WERI-Rb-1 (cell line): ENCODE measurements at places on chromosomes 1 and 21.
A peak's percentile ranks its signal among the peaks of the same experiment; 100 is the strongest.

DNA sequence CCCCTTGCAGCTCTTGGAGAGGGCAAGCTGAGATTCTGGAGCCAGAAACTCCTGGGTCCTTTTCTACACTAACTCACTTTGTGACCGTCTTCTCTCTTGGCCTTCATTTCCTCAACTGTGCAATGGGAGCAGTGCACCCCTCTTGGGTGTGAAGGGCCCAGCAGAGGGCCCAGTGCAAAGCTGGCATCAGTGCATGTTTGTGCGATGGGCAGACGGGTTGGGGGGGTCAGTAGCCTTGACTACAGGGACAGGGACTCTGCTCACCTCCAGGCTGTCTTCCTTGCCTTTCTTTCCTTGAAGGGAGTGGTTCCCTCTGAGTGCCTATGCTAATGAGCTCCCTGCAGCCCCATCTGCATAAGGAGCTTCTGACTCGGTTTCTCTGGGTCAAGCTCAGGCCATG lies 51.0 kb downstream of the EDN2 start:
- no peak for DNase-seq

DNA sequence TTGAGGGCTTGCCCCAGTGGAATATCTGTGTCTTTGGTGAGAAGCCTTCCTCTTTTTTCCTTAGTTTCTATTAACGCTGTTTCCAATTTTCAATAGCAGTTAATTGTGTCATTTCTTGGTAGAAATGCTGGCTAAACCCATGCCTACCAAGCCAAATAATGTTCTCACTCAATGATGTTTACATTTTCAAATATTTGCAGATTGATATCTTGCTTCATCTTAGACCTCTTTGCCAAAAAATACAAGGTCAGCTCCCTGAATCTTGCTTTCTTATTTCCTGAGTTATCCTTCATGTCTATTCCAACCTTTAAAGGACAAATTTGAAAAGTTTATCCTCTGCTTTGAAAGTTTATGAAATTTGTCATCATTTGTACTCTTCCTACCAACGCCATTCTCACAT lies 5.1 kb downstream of the KCNJ15 start:
- DNase-seq = no peak

- DNase-seq = no peak
These were observed 122.0 kb downstream of the LMO4 start for GRCh38 chr1:87450615-87451209.

DNA sequence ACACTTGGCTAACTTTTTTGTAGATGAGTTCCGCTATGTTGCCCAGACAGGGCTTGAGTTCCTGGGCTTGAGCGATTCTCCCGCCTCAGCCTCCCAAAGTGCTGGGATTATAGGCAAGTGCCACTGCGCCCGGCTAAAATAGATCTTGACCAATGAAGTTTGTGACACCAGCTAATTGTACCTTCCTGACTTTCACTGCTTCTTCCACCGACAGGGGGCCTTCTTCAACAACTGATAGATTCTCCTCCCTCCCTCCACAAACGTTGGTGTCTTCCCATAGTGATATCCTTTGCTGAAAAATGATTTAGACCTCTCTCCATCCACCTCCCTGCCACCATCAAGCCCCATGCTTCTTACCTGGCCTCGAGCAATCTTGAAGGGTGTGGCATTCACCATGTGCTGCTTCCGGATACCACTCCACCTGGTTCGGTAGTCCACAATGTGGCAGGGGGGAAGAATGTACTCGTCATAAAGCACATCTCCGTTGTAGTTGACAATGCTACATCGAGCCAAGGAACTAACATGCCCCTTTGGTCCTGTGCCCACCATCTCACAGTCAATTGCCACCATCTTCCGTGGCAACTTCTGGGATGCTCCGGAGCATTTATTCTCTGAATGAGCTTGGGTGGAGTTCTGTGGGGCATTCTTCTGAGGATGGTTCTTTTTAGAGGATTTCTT lies 1.6 kb upstream of the METTL25B start:
- DNase-seq = peak; percentile 89

- no peak for DNase-seq
These were observed 12.9 kb downstream of the MIIP start for GRCh38 chr1:12032161-12032621.

GRCh38 chr21:36169470-36170128 lies 13.0 kb downstream of the DOP1B start:
- no peak for DNase-seq

DNA sequence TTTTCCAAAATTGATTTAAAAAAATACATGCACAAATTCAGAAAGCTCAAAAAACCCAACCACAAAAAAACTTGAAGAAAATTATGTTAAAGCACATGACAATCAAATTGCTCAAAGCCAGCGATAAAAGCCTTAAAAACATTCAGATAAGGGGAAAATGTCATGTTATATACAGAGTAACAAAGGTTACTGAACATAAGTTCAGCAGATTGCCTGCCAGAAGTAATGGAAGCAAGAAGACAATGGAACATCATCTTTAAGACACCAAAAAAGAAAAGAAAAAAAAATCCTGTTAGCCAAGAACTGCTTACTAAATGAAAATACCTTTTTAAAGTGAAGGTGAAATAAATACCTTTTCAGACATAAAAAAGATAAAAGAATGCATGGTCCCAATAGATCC lies 147.2 kb upstream of the SGIP1 start:
- DNase-seq = no peak

DNA sequence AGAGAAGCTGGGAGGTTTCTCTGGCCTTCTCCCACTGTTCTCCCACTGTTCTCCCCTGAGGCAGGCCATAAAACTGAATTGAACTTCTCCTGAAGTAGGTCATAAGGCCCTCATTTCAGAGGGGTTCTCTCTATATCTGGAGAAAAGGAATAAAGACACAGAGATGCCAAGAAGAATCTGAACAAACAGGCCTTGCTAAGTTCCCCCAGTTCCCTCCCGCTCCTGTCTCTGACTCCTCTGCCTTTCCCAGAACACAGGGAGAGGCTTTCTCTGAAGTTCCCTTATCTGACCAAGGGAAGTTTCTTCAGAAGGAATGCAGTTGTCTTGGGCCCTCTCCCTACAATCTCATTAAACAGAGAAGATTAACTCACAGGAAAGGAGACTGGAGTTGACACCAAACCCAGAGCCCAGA lies 83.4 kb downstream of the SLC16A1 start:
- DNase-seq = no peak

DNA sequence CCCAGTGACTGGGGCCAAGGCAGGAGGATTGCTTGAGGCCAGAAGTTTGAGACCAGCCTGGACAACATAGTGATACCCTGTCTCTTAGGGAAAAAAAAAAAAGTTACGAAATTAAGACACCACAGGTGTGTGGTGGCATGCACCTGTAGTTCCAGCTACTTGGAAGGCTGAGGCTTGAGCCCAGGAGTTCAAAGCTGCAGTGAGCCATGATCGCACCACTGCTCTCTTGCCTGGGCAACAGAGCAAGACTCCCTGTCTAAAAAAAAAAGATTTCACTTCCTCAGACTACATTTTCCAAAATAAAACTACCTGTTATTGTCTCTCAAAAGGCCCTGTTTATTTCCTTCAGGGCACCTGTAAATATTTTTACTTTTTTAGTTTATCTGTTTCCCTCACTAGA lies 4.7 kb upstream of the STK40 start:
- DNase-seq = no peak

DNA sequence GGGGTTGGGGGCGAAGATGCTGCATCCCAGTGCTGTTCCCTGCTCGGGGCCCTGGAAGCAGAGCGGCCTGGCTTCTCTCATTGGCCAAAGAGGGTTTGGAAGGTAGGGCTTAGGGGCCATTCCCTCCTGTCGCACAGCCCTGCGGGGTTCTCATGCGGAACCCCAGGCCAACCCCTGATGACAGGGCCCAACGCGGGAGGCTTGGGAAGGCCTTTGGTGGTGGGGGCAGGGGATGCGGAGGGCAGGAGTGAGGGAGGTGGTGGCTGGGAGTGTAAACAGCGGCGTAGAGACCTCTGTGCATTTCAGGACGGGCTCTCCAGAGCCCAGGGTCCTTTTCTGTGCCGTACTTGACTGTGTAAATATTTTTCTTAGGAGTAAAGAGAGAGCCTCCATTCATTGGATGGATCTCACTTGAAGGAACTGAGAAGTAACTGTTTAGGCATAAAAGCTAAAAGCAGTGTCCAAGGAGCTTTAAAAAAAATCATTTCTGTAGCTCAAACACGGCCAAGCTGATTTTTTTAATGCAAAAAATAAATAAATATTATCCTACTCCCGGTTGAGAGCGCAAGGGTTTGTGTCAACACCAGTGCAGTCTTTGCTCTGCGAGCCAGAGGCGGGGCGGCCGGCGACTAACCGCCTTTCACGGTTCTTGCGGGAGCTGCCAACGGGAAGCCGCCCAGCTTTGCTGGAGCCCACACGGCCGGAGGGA lies 169.1 kb downstream of the PRDM16 start:
- no peak for DNase-seq

DNA sequence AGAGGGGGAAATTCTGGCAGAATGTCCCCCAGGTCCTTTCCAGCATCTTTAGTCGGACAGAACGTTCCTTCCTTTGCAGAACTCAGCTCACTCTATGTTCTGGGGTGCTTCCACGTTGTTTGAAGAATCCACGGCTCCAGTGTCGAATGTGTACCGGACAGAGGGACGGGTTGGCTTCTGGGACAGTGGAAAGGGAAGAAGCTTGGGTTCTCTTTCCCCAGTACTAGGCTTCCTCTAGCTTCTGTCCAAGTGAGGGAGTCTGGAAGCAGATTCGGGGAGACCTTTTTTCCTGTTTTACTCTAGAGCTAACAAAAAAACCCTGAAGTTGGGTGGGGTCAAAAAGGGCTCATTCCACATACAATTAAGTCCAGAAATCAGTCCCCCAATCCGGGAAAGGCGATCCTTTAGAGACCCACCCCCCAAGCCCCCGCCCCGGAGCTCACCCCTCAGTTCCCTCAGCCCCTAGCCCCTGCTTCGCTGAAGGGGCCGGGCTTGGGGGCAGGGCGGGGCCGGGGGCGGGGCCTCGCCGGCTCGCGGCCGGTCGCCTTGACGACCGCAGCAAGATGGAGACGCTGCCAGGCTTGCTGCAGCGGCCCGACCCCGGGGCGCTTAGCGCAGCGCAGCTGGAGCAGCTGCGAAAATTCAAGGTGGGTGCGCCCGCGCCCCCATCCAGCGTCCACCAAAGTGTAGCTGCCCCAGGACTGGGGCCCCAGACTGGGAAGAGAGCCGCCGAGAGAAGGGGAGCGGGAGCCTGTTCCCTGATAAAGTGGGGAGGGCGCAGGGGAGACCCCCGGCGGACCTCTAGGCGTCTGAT lies at the start of gene RIIAD1:
RIIAD1 (plus strand) TSS at position 549 of the 814 bp plus-strand sequence; CDS start at position 564, 15 bp downstream.
- no peak for DNase-seq

- DNase-seq = no peak
These were observed 38.9 kb downstream of the SPRTN start for GRCh38 chr1:231376875-231377549.

DNA sequence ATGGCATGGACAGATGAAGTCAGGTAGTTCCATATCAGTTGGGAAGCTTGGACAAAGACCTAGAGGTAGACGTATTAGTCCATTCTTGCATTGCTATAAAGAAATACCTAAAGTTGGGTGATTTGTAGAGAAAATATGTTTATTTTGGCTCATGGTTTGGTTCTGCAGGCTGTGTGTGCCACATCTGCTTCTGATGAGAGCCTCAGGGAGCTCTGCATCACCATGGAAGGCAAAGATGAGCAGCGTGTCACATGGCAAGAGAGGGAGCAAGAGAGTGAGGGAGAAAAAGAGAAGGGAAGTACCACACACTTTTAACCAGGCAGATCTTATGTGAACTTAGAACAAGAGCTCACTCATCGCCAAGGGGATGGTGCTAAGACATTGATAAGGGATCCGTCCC lies 9.0 kb downstream of the TSACC start:
- DNase-seq = no peak

DNA sequence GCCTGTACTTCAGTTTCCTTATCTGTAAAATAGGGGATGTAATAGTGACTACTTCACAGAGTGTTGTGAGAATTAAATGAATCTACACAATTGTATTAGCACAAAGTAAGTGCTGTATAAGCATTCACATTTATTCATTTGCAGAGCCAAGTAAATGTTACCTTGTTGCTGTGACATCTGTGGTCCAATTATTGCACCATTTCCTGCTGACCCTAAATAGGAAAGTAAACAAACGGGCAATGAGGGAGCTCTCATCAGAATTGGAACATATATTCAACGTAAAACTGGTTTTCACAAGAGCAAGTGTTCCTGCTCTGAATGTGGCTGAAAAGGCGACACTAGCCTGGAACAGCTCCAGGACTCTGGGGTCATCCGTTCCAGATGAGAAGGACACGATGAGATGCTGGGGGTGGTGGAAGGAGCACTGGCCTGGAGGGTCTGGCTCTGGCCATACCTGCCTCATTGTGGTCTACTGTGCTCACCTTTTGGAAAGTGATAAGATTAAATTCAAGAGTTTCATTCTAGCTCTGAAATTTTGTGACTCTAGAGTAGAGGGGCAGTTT lies 34.5 kb downstream of the PROX1 start:
- DNase-seq = no peak

GRCh38 chr21:38306433-38307141 lies 49.8 kb downstream of the KCNJ15 start:
- DNase-seq = no peak

DNA sequence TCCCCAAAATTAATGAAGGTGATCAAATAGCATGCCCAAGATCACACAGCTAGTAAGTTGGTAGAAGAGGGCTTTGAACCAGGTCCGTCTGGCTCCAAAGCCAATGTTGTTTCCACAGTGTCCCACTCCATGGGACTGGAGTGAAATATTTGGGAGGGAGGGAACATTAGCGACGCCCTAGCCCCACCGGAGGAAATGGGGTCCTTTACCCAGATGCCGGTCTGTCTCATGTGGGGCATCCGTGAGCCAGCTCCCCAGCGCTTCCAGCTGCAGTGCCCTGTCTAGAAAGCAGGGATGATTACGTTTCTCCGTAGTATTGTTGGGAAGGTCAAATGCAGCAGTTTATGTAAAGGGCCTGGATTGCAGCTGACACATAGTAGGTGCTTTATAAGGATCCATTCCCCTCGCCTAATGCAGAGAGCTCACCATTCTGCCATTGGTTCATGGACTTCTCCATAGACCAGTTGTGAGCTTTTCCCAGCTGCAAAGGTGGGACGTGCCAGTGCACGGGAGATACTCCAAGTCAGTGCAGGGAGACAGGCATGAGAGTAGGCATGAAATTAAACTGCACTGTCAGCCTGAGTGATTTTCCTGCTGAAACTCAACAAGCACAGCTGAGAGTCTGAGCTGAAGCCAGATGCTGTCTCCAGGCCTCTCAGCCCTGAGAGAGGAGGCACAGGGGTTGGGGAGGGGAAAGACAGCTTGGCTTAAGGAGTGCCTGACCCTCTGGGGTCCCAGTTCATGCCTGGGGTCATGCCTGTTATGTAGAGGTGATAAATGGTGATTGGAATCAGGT lies 24.7 kb downstream of the QSOX1 start:
- DNase-seq = no peak
